Nasal cavity respiratory epithelium epithelial cell of viscerocranial mucosa (primary cell): ENCODE measurements at places on chromosomes 12 and 14. TPM values are rescaled to one million over a fixed set of nuclear protein-coding genes. Genes with fewer than 3 reads are reported as not detected.

The PLEKHG7 gene
- 0.28 TPM in 1 of 2 replicates, not detected in the other for total RNA-seq

The BMP4 gene
- total RNA-seq: 0.50 TPM in 1 of 2 replicates, not detected in the other

The PPHLN1 gene
- total RNA-seq: 48.5 and 75.8 TPM in 2 replicates

The MYL2 gene
- total RNA-seq: not detected in 2 replicates

The DEGS2 gene
- 1.2 and 3.4 TPM in 2 replicates for total RNA-seq

The ETFBKMT gene
- total RNA-seq: 1.2 and 1.4 TPM in 2 replicates

The CACNA2D4 gene
- under 0.01 and 0.07 TPM in 2 replicates for total RNA-seq

The PA2G4 gene
- 229 and 242 TPM in 2 replicates for total RNA-seq

The POTEM gene
- total RNA-seq: not detected in 2 replicates

The SELPLG gene
- total RNA-seq: under 0.01 and 0.50 TPM in 2 replicates

The NKX2-8 gene
- under 0.01 and 0.14 TPM in 2 replicates for total RNA-seq

The HOXC4 gene
- total RNA-seq: not detected in 2 replicates

The KRT77 gene
- not detected in 2 replicates for total RNA-seq

The CATSPERB gene
- 1.4 and 1.8 TPM in 2 replicates for total RNA-seq

The EXOC3L4 gene
- total RNA-seq: not detected in 2 replicates

The PHETA1 gene
- total RNA-seq: 5.8 and 7.9 TPM in 2 replicates

The FBLN5 gene
- 0.28 and 0.34 TPM in 2 replicates for total RNA-seq
